Mesenchymal stem cell (in vitro differentiated cells and primary cell): ENCODE measurements at places on chromosomes 6 and 20.

DNA sequence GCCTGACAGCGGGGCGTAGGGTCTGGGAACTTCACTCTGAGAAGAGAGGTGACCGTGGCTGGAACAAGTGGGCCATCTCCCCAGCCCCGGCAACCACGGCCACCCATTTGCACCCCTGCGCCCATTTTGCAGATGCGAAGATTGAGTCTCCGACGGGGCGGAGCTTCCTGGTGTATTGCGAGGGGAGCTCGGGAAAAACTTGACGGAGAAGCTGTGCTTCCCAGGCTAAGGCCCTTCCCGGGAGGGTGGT is 653 bp downstream of the ZNF335 start:
- no peak for DNase-seq

DNA sequence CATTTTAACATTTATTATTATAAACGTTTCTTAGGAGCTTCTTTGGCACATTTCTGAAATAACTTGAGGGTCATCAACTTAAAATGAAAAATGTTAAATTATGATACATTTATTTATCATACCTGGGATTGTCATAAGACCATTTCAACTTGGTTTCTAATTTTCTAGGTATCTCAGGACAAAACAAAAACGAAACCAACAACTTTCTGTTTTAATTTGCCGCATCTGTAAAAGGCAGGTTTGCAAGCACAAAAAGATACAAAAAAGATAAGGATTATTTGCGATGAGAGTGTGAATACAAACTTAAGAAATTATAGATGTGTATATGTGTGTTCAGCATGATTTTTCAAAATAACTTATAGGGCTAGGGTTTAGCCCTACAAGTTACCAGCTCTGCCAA is 395.0 kb upstream of the RUNX2 start:
- DNase-seq, result no peak

GRCh38 chr6:13859871-13860555 is 45.7 kb upstream of the MCUR1 start:
- no peak for DNase-seq

DNA sequence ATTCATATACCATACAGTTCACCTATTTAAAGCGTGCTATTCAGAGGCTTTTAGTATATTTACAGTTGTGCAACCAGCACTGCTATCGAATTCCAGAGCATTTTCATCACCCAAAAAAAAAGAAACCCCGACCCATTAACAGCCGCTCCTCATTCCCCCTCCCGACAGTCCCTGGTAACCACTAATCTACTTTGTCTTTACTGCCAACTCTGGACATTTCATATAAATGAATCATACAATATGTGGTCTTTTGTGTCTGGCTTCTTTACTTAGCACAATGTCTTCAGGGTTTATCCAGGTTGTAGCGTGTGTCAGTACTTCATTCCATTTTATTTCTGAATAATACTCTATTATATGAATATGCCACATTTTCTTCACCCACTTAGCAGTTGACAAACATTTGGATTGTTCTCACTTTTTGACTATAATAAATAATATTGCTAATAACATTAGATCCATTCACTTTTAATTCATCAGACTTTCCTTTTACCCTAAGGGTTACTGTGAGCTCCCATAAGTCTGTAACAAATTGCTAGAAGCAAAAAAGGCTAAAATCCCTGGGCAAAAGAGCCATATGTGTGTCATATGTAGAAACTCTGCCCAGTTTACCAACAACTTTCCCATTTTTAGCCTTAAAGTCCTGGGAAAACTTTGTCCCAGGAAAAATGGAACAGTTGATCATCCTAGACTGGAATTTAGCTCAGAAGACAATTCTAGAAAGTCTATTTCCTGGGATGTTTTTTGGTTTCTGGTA is 23.2 kb upstream of the ROS1 start:
- peak; percentile 89 for DNase-seq

- peak; percentile 74 for DNase-seq
These were observed 18.6 kb downstream of the TAB2 start for GRCh38 chr6:149335924-149336608.

GRCh38 chr6:116412270-116412669 is 41.5 kb downstream of the DSE start:
- no peak for DNase-seq

- DNase-seq, result no peak
These were observed 157.5 kb downstream of the BMP7 start for GRCh38 chr20:57108742-57109570.

DNA sequence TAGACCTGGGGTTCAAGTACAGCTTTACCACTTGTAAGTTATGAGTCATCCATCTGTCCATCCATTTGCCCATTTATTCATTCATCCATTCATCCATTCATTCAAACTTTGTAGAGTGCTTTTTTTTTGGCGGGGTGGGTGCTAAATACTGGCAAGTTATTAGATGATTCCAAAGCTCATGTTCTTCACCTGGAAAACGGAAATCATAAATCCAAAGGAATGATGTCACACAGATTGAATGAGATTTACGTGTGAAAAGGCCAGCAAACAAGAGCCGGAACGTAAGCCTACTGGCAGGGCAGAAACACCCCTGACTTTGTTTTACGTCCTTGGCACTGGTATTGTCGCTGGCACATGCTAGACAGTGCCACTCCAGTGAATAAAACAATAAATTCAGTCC is 480.9 kb upstream of the CHD6 start:
- no peak for DNase-seq

DNA sequence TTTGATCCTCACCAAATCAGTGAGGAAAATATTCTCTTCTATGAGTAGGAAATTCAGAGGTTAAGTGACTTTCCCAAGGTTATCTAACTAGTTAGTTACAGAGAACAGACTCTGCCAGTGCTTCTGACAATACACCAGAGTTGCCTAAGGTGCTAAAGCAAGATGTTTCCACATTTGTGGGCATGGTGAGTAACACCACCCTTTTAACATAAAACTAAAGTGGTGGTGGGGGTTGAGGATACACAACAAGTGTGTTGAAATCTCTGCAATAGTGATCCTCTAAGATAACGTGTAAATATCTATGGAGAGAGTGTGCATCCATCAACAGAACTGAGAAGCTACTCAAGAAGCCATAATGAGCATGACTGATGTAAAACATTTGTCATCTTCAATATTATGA is 11.7 kb downstream of the VNN2 start:
- peak; percentile 47 for DNase-seq

DNA sequence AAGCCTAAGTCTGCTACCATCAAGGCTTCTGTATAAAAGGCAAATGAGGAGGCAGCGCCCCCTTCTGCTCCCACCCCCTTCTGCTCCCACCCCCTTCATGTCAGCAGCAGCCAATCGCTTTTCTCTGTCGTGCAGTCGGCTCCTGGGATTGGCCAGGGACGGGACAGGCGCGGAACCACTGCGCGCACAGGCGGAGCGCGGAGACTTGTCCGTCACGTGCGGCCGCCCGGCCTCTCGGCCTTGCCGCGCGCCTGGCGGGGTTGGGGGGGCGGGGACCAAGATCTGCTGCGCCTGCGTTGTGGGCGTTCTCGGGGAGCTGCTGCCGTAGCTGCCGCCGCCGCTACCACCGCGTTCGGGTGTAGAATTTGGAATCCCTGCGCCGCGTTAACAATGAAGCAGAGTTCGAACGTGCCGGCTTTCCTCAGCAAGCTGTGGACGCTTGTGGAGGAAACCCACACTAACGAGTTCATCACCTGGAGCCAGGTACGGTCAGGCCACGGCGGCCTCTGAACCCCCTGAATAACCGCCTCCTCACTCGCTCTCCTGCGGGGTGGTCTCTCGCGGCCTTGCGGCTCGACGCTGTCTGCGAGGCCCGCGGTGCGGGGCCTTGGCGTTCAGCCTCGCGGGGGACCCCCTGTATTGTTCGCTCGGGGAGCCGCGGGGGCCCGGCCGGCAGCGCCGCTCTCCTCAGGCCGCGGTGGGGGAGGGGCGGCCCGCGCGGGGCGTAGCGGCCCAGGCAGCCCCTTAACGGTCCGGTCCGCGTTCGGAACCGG is at the start of gene HSF2:
TSS of gene HSF2 (plus strand) at position 305 of the 773 bp plus-strand sequence. CDS start at position 391, 86 bp downstream.
- peak; percentile 99 for DNase-seq

GRCh38 chr20:1402149-1402548 is 9.3 kb upstream of the FKBP1A start:
- peak; percentile 47 for DNase-seq

GRCh38 chr6:148398244-148398643 is 55.6 kb downstream of the SASH1 start:
- DNase-seq, result no peak

DNA sequence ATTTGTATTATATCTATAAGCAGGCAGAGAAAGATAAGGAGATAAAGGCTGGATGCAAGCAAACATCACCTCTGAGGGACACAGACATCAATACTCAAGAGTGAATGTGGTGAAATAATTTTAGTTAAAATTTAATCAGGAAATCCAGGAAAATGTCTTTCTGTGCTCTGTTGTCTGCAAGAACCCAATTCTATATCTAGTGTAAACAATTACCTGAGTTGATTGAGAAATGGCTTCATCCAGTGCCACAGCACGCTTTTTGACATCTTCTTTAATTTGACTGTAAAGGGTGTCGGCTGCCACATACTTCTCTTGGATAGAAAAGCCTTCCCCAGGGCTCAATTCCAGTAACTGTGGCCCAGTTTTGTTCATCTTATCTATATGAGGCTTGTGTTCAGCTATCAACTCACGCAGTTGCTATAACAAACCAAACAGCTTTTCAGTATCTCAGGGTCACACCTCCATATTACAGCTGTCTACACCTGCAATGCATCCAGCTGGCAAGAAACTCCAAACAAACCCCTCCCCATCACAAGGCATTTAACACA is 131.6 kb downstream of the DST start:
- DNase-seq, result no peak

GRCh38 chr6:95978230-95978629 is 37.5 kb upstream of the FUT9 start:
- no peak for DNase-seq

DNA sequence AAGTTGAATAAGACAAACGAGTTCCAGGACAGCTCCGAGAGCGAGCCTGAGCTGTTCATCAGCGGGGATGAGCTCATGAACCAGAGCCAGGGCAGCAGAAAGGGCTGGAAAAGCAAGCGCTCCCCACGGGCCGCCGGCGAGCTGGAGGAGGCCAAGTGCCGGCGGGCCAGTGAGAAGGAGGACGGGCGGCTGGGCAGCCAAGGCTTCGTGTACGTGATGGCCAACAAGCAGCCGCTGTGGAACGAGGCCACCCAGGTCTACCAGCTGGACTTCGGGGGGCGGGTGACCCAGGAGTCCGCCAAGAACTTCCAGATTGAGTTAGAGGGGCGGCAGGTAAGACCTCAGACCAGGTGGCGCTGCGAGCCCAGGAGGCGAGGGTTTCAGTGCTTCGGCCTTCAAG is 56.0 kb upstream of the TMEM181 start:
- no peak for DNase-seq

DNA sequence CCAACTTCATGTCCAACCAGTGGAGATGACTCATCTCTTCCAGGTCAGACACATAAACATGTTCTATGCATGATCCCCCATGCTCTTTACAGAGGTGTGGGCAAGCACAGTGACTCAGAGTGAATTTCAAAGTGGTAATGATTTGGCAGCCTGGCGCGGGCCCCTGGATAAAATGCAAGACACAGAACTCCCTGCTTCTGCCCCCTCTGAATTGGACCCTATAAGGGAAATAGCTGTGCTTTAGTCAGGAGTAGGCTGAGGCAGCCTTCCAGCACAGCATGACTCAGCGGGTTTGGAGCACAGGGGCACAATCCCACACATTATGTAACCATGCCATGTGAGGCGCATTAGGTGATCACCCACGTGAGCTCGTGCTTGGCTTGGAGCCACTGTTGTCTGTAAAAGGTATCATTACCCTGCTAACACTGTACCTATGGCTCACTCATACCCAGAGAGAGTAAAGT is 127.4 kb downstream of the C6orf118 start:
- DNase-seq, result no peak

DNA sequence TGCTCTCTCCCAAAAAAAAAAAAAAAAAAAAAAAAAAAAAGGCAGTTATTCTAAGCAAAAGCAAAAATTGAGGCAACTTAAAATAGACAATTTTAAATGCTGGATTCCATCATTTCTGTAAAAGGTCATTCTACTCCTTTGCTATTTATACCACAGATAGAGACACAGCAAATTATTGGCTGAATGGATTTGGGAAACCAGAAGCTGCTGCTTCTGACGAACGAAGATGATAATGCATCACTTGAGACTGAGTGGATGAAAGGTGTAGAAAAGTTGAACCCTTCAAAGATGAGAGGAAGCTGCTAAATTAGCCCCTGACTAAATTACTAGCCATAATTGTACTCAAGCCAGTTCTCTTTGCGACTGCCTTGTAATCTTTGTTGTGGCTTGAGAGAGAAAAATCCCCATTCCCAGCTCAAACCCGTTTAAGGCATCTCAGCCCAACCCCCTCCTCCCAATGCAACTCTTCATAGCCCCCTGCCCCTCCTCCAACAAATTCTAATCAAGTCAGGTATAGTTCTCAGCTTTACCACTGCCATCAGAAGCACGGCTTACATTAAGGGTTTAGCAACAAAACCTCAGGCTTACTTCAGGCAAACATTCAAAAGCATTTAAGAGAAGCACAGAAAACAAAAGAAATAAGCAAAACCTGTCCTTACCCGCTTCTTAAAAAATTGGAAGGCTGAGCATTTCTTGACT is 1.0 kb downstream of the SGK1 start:
- DNase-seq, result no peak

DNA sequence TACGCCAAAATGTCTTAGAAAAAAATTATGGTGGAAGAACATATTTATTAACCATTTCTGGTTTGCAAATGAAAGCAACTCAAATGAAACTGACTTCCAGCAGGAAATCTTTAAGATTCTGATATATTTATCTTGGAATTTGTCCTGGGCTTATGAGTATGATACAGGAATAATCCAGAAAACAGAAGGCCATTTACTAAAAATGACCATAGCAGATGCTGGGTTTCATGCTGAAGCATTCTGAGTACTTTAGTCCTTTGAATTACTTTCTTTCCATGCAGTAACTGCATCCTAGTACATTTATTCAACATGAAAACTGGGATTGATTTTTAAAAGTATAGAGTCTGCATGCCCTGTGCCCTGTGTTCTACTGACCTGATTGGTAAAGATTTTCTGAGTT is 172.4 kb downstream of the CLVS2 start:
- DNase-seq, result no peak

DNA sequence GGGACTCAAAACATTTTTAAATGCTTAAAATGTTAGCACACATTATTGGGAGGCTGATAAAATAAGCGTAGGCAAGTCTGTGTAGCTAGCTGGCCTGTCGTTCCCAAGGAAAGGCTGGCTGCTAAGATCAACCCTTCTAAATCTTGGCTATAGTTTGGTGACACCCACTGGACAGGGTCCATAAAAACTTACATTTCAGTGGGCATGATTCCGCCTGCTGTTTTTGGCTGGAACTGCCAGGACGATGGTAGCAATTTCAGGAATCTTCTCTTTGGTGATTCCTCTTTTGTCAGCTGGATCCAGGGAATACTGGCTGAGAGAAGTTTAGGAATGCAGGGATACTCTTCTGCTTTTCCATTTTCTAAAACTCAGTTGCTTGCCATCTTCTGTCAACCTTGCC is 162.2 kb downstream of the NKAIN2 start:
- peak; percentile 33 for DNase-seq

GRCh38 chr6:14569394-14569793 is 451.8 kb downstream of the CD83 start:
- no peak for DNase-seq

- no peak for DNase-seq
These were observed 1.5 kb downstream of the SNAP25 start for GRCh38 chr20:10219993-10220750.
